ENCODE measurements at places on chromosomes 7 and 10. TPM values are rescaled to one million over a fixed set of nuclear protein-coding genes. Genes with fewer than 3 reads are reported as not detected.

DNA sequence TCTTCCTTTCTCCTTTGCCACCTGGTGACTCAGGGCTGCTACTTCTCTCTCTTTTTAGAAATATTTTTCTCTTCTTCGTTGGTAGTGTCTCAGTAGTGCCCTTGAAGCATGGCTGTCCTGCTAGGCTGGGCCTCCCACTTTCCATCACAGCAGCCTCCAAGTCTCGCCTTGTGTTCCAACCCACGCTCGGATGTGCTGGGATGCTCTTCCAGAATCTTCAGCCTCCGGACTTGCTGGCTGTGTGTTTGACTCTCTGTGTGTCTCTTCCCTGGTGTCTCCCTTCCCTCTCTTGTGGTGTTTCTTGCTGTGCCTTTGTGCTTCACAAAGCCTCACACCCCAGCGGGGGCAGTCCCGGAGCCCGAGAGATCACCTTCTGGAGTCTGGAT is 100.5 kb downstream of the INPP5A start:
- H3K4me3 ChIP-seq, result no peak overlapping the region
- H3K27me3 ChIP-seq, result no peaks in the 10 kb centered on the region
- no peak for DNase-seq
- H3K36me3 ChIP-seq, result no peaks in the 10 kb centered on the region

DNA sequence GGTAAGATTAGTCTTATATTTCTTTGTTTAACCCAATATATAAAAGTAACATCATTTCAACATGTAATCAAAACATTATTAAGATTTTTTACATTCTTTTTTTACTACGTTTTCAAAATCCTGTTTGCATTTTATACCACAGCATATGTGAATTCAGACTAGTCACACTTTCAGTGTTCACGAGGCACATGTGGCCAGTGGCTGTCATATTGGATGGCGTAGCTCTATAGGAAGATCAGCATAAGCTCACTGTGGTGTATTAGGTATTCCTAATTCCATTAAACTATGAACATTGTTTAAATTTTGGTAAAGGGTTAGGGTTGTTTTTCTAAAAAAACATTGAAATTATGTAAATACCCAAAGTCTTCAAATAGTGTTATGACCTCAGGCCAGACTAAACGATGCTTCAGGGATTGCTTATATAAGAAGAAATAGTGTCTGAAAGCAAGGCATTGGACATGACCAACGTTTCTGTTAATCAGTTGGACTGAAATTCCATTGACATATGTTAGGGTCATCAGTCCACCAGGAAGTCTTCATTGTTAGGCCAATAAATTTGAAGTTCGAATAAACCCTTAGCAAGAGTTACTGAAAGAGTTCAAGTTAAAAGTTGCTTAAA is 97.0 kb downstream of the BICC1 start:
- no peak overlapping the region for H3K4me3 ChIP-seq
- no peaks in the 10 kb centered on the region for H3K36me3 ChIP-seq
- peaks cover 5% of the 10 kb centered on the region for H3K4me1 ChIP-seq
- no peak for DNase-seq

GRCh38 chr7:142329062-142329790 is 71.4 kb upstream of the PRSS58 start:
- H3K27me3 ChIP-seq, result no peaks in the 10 kb centered on the region
- no peak for DNase-seq
- H3K4me1 ChIP-seq, result no peaks in the 10 kb centered on the region

GRCh38 chr10:24493165-24493564 is 230.5 kb downstream of the ARHGAP21 start:
- no peak overlapping the region for H3K4me3 ChIP-seq
- H3K36me3 ChIP-seq, result peaks cover 10% of the 10 kb centered on the region
- no peak overlapping the region for H3K27ac ChIP-seq
- H3K4me1 ChIP-seq, result no peaks in the 10 kb centered on the region

- no peak overlapping the region for H3K27ac ChIP-seq
- peaks cover 26% of the 10 kb centered on the region for H3K4me1 ChIP-seq
- H3K36me3 ChIP-seq, result no peaks in the 10 kb centered on the region
- H3K27me3 ChIP-seq, result no peaks in the 10 kb centered on the region
- no peak for DNase-seq
Measured at GRCh38 chr10:22669163-22669711, 45.1 kb downstream of the PIP4K2A start.

- no peak overlapping the region for H3K27ac ChIP-seq
- no peaks in the 10 kb centered on the region for H3K27me3 ChIP-seq
- no peaks in the 10 kb centered on the region for H3K36me3 ChIP-seq
Measured at GRCh38 chr7:27991006-27991528, 189.5 kb downstream of the JAZF1 start.

- no peak overlapping the region for H3K27ac ChIP-seq
- no peaks in the 10 kb centered on the region for H3K27me3 ChIP-seq
- no peaks in the 10 kb centered on the region for H3K36me3 ChIP-seq
- no peak for DNase-seq
- H3K4me1 ChIP-seq, result no peaks in the 10 kb centered on the region
Measured at GRCh38 chr7:155843426-155844018, 31.3 kb upstream of the SHH start.

DNA sequence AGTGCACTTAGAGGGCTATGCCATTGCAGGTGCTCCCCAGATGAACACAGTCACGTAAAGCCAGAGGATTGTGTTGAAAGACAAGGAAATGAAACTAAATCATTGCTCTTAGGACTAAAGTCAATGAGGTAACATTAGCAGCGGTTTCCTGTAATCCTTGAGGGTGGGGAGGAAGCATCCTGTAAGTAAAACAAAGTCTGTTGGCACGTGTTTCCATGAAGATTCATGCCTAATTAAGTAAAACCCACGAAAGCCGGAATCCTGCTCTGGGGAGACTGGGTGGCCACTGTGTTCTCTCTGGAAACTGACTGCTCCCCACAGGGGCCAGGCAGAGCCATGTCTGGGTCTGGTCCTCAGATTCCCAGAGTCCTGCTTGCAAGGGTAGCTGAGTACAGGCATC is 18.3 kb downstream of the STEAP1B start:
- no peak overlapping the region for H3K4me3 ChIP-seq
- H3K4me1 ChIP-seq, result peaks cover 4% of the 10 kb centered on the region
- no peaks in the 10 kb centered on the region for H3K27me3 ChIP-seq
- H3K27ac ChIP-seq, result no peak overlapping the region
- no peaks in the 10 kb centered on the region for H3K36me3 ChIP-seq

GRCh38 chr7:32058002-32058401 is 12.2 kb downstream of the PDE1C start:
- H3K27ac ChIP-seq, result no peak overlapping the region
- no peaks in the 10 kb centered on the region for H3K4me1 ChIP-seq
- H3K27me3 ChIP-seq, result no peaks in the 10 kb centered on the region
- H3K4me3 ChIP-seq, result no peak overlapping the region

DNA sequence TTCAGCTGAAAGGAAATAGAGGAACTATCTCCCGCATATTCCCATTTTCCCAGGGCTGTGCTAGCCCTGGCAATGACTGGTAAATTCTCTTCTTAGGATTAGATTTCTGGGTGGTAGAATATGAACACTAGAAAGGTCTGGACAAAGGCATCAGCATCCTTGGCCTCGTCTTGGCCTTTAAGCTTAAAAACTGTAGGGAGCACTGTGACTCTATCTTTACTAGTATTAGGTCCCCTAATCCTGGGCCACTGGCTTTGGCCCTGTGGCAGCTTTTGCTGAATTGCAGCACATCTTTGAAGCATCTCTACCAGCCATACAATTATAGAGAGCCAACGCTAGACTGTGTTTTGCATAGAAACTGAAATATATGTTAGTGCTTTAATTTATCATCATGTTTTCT is 41.5 kb upstream of the EBLN1 start:
- no peak for DNase-seq
- H3K27ac ChIP-seq, result no peak overlapping the region
- H3K36me3 ChIP-seq, result no peaks in the 10 kb centered on the region
- no peaks in the 10 kb centered on the region for H3K27me3 ChIP-seq

DNA sequence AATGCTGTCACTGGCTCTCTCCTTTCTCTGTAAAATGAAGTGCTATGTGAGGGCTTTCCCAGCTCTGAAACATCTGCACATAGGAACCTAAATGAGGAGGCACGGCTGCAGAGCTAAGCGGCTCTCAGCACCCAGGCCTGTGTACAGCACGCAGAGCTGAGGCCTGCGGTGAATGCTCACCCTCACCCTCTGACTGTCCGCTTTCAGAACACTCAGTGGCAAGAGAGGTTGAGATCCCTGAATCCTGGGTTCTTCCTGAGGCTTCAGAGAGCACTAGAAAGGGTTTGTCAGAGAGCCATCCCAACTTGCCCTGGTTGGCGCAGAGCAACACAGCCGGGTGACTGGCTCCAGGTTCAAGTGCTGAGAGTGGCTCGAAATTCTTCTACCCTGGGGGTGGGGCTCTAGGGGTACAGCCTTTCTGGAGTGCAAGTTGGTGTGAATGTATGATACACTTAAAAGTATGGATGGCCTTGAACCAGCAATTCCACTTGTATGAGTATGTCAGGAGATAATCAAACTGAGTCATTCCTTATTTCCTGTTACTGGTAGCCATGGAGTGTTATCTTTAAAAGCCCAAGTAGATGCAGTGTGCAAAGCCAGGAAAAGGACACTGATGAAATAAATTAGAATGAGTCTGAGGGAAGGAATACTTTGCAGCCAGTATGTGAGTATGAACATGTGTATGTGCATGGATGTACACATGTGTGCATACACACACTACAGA is 1.7 kb upstream of the CCDC201 start:
- no peaks in the 10 kb centered on the region for H3K27me3 ChIP-seq
- no peak overlapping the region for H3K4me3 ChIP-seq
- no peak for DNase-seq
- H3K27ac ChIP-seq, result no peak overlapping the region
- H3K4me1 ChIP-seq, result no peaks in the 10 kb centered on the region

- H3K36me3 ChIP-seq, result no peaks in the 10 kb centered on the region
- H3K27ac ChIP-seq, result no peak overlapping the region
- H3K4me3 ChIP-seq, result no peak overlapping the region
- H3K4me1 ChIP-seq, result no peaks in the 10 kb centered on the region
- H3K27me3 ChIP-seq, result no peaks in the 10 kb centered on the region
Measured at GRCh38 chr7:139393621-139394211, 34.0 kb downstream of the LUC7L2 start.

DNA sequence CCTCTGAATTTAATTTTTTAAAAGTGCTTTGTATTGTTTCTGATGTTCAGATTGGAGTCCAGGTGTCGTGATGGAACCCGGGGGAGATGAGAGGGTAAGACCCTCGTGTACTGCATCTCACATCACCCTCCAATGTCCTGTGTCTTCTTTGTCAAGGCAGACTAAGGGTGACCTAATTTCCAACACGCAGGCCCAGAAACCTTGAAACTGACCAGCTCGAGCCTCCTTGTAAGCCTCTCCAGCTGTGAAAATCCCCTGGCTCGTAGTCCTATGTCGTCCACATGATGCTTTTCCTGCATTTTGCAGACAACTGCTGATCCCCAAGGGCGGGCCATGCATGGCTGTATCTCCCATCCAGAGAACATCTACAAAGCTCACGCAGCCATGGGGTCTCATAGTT is 220.2 kb downstream of the ARHGAP12 start:
- H3K27ac ChIP-seq, result peak overlapping the region; percentile 79
- DNase-seq, result no peak
- peaks cover 37% of the 10 kb centered on the region for H3K4me1 ChIP-seq

GRCh38 chr7:51012569-51013217 is 230.0 kb upstream of the GRB10 start:
- no peak overlapping the region for H3K4me3 ChIP-seq
- peak; percentile 84 for DNase-seq
- H3K27ac ChIP-seq, result no peak overlapping the region

GRCh38 chr10:116472891-116473290 is 45.2 kb downstream of the PNLIPRP3 start:
- H3K4me1 ChIP-seq, result no peaks in the 10 kb centered on the region
- H3K4me3 ChIP-seq, result no peak overlapping the region
- H3K36me3 ChIP-seq, result no peaks in the 10 kb centered on the region
- H3K27me3 ChIP-seq, result no peaks in the 10 kb centered on the region
- DNase-seq, result no peak

DNA sequence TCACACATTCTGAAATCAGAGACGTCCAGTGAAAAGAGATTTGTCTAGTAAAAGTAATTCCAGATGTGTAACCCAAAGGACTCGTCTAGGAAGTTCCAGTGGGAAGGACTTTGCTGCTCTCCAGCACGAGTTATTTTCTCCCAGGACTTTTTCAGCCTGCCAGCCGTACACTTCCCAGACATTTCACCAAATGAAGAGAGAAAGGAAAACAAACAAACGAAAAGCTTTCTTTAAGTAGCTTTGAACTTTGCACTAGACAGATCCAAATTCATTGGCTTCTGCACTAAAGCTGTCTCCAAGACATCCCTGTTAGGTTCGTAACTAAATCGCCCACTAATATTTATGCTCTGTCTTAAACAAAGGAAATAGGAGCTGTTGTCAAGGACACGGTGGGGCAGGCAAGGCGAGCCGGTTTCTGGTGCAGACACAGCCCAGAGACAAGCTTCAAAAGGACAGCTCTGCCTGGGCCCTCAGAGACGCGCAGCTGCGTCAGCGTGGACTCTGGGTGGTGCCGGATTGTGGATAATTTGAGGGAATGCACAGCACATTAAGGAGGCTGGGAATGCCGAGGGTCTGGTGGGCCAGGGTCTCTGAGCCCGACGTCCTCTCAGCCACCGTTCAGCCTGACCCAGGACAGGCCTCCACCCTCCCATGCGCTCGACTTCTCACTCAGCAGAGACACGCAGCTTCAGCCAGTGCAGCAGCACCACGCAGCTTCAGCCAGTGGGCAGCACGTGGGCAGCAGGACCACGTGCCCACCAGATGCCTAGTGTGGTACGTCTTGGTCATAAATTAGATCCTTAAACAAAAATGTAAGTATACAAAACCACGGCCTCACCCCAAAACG is 64.1 kb upstream of the INSIG1 start:
- no peaks in the 10 kb centered on the region for H3K4me1 ChIP-seq
- no peaks in the 10 kb centered on the region for H3K27me3 ChIP-seq
- peak overlapping the region; percentile 42 for H3K27ac ChIP-seq
- H3K36me3 ChIP-seq, result no peaks in the 10 kb centered on the region
- no peak overlapping the region for H3K4me3 ChIP-seq
- no peak for DNase-seq

DNA sequence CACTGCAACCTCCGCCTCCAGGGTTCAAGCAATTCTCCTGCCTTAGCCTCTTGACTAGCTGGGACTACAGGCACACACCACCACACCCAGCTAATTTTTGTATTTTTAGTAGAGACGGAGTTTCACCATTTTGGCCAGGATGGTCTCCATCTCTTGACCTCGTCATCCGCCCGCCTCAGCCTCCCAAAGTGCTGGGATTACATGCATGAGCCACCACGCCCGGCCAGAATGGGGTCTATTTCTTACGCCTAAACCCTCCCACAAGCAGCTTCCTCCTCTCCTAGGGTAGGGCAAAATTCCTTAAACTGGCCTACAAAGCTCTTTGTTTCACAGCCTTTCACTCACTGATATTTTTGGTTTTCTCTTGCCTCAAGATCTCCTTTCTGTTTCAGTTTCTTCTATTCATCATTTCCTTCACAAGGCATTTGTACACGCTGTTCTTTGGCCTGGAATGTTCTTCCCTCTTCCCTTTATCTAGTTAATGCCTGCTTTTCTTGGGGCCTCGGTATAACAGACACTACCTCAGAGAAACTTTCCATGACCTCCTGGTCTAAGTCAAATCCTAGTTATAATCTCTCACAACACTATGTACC is 6.7 kb downstream of the CPEB3 start:
- no peaks in the 10 kb centered on the region for H3K36me3 ChIP-seq
- no peak overlapping the region for H3K4me3 ChIP-seq
- no peaks in the 10 kb centered on the region for H3K27me3 ChIP-seq
- no peak for DNase-seq
- no peak overlapping the region for H3K27ac ChIP-seq

FAM25A gene
- 40.0 TPM for total RNA-seq

CCL24 gene
- total RNA-seq, result not detected

RPEL1 gene
- total RNA-seq, result not detected

AFAP1L2 gene
- 29.5 TPM for total RNA-seq

CTAGE4 gene
- total RNA-seq, result 6.6 TPM

RRP12 gene
- total RNA-seq, result 32.7 TPM

Data from vagina (tissue), 2 donors.